ENCODE measurements at places on chromosomes 2 and 18. TPM values are rescaled to one million over a fixed set of nuclear protein-coding genes. Genes with fewer than 3 reads are reported as not detected.

CEBPZ gene
- 41.5 TPM for total RNA-seq

CELF4 gene
- total RNA-seq, result not detected

HOXD8 gene
- total RNA-seq, result not detected

AKAIN1 gene
- total RNA-seq, result not detected

CAPN14 gene
- 0.16 TPM for total RNA-seq

Data from bronchial smooth muscle cell (primary cell).